ENCODE measurements at places on chromosomes 1 and 21.

DNA sequence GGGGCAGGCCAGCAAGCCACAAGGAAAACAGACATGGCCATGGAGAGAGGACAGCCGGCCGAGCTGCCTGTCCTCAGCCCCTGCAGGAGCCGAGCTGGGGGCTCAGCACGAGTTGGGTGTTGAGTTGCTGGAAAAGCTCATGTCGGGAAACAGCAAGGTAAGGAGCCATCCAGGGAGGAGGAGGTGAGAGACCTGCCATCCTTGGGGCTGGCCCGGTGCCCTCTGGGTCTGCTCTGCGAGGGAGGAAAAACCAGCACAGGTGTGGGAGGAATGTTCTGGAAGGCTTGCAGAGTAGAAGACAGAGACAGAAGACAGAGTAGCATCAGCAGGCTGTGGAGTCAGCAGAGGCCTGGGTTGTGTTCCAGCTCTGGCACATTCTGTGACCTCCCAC lies 548.8 kb downstream of the PTPRU start:
- no peak for DNase-seq

DNA sequence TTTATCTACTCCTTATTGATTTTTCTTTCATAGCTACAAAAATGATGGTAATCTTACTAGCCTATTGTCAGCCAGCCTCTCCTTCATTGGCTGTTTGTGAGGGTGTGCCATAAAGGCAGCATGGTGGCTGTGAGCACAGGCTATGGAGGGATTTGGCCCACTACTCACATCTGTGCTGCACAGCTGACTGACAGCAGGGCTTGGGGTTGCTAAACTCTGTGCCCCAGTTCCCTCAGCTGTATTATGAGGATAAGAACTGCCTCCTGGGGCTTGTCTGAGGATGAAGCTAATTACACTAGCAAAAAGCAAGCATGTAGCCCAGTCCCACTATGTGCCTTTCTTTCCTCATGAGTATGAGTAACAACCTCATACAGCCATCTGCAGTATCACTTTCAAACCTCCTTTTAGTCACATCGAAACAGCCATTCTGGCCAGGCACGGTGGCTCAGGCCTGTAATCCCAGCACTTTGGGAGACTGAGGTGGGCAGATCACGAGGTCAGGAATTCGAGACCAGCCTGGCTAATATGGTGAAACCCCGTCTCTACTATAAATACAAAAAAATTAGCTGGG lies 66.2 kb downstream of the COQ8A start:
- no peak for DNase-seq

- no peak for DNase-seq
Measured at GRCh38 chr1:248231117-248231516, at the start of gene OR2M4. Gene OR2M4, plus strand, starts transcription at chr1:248231417. Its CDS starts 7,512 bp downstream, at chr1:248238929.

DNA sequence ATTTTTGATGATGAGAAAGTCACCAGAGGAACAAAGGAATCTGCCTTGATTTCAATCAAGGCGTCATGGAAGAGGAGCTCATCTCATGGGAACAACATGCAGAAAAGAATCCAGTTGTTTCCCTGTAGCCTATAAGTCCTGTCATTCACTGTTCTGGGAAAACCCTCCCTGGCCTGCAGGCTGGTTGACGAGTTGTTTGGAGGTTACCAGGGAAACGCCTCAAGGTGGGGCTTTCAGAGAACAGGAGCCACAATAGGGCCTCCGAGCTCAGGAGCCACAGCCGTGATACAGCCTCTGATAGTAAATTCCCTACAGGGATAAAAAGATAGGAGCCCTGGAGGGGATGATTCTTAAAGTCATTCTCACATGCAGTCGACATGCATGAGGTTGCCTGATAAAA lies 135.2 kb downstream of the PSMG1 start:
- DNase-seq = no peak

DNA sequence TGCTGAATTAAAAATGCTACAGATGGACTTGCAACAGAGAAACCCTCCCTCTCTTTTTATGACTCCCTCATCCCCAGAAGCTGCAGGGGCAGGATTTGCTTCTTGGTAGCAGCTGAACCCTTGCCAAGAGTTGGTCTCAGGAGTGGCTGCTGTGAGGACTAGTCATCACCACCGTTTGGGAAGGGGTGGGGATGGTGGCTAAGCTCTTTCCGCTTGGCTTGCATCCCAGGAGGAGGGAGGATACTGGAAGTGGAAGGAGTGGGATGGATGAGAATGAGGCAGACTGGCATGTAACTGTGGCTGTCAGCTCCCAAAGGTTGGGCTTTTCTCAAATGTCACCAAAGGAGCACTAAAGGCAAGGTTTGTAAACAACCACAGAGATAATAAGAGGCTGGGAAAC lies 50.8 kb upstream of the COL24A1 start:
- DNase-seq = no peak

DNA sequence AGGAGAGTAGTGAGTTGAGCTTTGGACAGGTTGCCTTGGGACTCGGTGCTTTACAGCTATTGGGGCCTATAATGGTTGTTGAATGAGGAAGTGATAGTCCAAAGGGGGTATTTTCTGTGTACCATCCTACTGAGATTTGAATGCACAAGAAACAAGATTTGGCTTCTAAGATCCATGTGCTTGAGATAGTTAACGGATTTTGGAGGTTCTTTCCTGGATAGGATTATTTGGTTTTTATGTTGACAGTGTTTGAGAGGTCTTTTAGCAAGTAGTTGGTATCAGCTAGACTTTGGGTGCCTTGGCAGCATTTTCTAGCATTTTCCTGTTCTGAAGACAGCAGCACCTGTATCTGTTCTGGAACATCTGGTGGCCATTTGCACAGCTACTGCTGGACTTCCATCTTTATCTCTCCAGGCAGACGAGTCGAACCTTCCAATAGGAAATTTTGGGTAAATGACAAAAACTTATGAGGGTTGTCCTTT lies 3.6 kb upstream of the SCAF4 start:
- DNase-seq = no peak

DNA sequence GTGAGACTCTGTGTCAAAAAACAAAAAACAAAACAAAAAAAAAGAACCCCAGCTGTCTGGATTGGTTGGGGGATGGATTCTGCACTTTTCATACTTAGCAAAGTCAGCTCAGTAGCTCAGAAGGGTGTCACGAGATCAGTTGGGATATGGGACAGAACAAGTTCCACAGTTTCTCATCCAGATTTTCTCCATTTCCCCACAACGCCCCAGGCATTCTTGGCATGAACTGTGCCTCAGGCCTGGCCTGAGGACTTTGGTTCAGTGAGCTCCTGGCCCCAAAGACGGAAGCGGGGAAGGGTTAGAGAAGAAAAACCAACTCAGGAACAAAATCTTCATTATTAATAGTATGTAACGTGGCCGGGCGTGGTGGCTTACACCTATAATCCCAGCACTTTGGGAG lies 1.9 kb downstream of the AKR7A2 start:
- DNase-seq = peak; percentile 52

DNA sequence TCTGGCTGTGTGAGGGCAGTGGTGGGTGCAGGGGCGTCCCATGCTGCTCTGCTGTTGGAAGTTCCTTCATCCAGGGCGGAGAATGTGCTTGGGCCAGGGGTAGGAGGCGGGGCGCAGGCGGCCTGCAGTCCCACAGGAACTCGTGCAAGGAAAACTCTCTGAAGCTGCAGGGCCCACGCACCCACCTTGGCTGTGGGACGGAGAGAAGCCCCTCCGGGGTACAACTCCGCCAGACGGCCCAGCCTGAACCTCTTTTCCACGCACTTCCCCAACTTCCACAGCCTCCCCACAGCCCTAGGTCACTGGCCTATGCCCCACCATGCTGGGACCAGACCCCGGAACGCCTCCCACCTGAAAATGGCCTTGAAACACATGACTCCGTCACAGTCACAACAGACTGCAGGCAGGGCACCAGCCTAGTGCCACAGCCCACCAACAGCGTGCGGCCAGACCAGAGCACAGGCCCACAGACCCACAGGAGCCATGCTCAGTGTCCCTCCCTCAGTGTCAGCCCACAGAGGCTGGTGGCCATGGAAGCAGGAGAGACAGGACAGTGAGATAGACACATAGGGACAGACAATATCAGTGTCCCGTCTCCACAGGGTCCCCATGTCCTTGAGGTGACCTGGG lies 47.8 kb downstream of the WNT9A start:
- no peak for DNase-seq

- DNase-seq = no peak
Measured at GRCh38 chr1:230195199-230195598, 128.2 kb downstream of the GALNT2 start.
